Calu3 (cell line): ENCODE measurements at places on chromosomes 5 and 9. TPM values are rescaled to one million over a fixed set of nuclear protein-coding genes. Genes with fewer than 3 reads are reported as not detected.

DNA sequence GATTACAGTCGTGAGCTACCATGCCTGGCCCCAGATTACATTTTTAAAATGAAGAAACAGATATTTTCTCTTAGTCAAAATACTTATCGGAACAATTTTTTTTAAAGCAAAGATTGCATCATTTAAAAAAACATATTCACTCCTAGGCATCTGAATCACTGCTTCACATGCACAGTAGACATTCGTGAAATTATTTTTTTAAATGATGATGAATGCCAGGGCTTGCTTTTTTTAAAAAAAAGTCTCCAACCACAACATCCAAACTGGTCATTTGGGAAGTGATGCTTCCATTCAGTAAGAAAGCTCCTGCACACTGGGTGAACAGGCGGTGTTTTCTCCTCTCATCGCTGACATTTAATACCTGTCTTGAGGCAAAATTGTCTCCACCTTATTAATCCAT, 223.0 kb upstream of the DMRT1 start:
- no peak overlapping the region for H3K4me3 ChIP-seq
- H3K27ac ChIP-seq: no peak overlapping the region
- no peak for DNase-seq
- no peaks in the 10 kb centered on the region for H3K27me3 ChIP-seq

DNA sequence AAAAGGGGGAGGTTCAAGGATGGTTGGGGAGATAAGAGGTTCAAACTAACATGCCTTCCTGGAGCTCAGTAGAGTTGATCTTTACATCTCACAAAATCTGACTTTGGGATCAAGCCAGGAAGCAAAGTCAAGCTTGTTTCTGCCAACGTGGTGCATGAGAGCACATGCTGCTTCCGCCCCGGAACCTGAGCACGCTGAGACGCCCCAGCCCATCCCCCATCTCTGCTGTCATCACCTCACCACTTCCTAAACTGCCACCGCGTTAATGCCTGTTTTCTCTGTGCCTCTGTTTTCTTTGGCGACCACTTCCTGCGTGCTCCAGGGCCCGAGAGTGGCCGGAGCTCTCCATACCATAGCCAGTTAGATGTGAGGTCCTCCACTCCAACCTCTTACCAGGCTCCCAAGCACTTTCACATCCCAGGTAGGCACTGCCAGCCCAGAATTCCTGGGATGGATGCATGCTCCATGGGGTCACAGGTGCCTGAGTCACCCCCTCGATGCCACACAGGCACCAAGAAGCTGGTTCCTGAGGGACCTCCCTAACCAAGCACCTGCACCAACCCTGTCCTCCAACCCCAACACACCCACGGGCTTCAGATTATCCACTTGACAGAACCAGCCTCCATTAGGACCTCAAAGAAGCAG, 31.2 kb upstream of the AFAP1L1 start:
- DNase-seq: no peak
- no peak overlapping the region for H3K4me3 ChIP-seq
- peaks cover 35% of the 10 kb centered on the region for H3K36me3 ChIP-seq
- no peaks in the 10 kb centered on the region for H3K4me1 ChIP-seq

DNA sequence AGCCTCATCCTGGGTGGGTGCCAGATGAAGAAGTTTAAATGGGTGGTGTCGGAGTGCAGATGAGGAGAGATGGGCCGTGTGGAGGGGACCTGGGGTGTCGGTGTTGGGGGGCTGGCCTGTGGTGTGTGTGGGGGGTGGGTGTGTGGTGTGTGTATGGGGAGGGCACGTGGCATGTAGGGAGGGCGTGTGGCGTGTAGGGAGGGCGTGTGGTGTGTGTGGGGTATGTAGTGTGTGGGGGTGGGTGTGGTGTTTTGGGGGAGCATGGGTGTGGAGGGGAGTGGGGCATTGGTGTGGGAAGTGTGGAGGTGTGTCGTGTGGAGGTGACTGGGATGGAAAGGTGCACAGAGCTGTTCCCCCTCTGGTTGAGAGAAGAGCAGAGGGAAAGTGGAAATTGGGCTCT, 34.5 kb downstream of the SLC46A2 start:
- peaks cover 5% of the 10 kb centered on the region for H3K36me3 ChIP-seq
- no peak for DNase-seq
- no peak overlapping the region for H3K4me3 ChIP-seq
- H3K4me1 ChIP-seq: no peaks in the 10 kb centered on the region
- H3K27ac ChIP-seq: no peak overlapping the region
- no peaks in the 10 kb centered on the region for H3K27me3 ChIP-seq

DNA sequence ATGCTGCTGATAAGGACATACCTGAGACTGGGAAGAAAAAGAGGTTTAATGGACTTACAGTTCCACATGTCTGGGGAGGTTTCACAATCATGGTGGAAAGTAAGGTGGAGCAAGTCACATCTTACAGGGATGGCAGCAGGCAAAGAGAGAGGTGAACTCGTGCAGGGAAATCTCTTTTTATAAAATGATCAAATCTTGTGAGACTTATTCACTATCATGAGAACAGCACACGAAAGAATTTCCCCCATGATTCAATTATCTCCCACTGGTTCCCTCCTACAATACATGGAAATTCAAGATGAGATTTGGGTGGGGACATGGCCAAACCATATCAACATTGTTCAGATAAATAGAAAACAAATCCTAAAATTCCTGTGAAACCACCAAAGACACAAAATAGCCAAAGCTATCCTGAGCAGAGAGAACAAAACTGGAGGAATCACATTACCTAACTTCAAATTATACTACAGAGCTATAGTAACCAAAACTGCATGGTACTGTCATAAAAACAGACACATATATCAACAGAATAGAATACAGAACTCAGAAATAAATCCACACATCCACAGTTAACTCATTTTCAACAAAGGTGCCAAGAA, 230.5 kb upstream of the TRIM32 start:
- H3K36me3 ChIP-seq: no peaks in the 10 kb centered on the region
- no peak for DNase-seq
- H3K4me3 ChIP-seq: no peak overlapping the region
- H3K4me1 ChIP-seq: no peaks in the 10 kb centered on the region
- H3K27ac ChIP-seq: no peak overlapping the region
- no peaks in the 10 kb centered on the region for H3K27me3 ChIP-seq

- H3K27ac ChIP-seq: peak within 1 kb of the TSS; percentile 58
- H3K27me3 ChIP-seq: no peaks in the 10 kb centered on the region
- peaks cover 39% of the 10 kb centered on the region for H3K36me3 ChIP-seq
- H3K4me1 ChIP-seq: peaks cover 74% of the 10 kb centered on the region
- DNase-seq: peak; percentile 49
These were observed at the start of gene SYNPO for GRCh38 chr5:150640311-150641005. Gene SYNPO, plus strand, starts transcription at chr5:150640660. Its CDS starts 7,616 bp downstream, at chr5:150648276.

DNA sequence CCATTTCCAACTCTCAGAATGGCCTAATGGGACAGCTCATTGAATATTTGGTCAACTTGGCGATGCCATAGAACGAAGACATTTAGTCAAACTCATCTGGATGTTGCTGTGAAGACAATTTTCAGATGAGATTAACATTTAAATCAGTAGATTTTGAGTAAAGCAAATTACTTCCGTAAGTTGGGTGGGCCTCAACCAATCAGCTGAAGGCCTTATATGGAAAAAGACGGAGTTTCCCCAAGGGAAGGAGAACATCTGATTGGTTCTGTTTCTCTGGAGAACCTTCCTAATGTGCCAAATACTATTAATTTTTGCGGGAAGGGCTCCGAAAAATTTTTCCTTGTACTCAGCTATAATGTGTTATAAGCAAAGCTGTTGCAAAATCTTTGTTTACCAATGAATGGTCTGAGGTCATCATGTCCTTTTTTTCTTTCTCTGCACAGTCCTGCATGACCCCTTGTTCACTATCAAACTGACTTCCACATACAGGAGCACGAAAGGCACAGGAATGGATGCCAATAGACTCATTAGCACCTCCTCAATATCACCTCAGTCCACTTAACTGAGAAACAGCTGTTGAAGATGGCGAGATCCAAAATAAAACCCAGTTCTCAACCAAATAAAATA, 27.8 kb downstream of the CRHBP start:
- H3K27ac ChIP-seq: no peak overlapping the region
- no peaks in the 10 kb centered on the region for H3K27me3 ChIP-seq
- H3K4me3 ChIP-seq: no peak overlapping the region
- no peaks in the 10 kb centered on the region for H3K36me3 ChIP-seq

Gene PCDHB13
- total RNA-seq: 0.86 and 1.1 TPM in 2 replicates

Gene NIPAL4
- total RNA-seq: 2.7 and 3.2 TPM in 2 replicates

Gene STOML2
- total RNA-seq: 97.3 and 103 TPM in 2 replicates

Gene PDLIM4
- 15.4 and 20.8 TPM in 2 replicates for total RNA-seq

Gene IRX2
- not detected in 2 replicates for total RNA-seq

Gene RC3H2
- 44.0 and 45.5 TPM in 2 replicates for total RNA-seq

Gene DOK3
- 14.5 and 15.7 TPM in 2 replicates for total RNA-seq

- no peaks in the 10 kb centered on the region for H3K36me3 ChIP-seq
- H3K27me3 ChIP-seq: peaks cover 36% of the 10 kb centered on the region
- no peaks in the 10 kb centered on the region for H3K4me1 ChIP-seq
- no peak overlapping the region for H3K27ac ChIP-seq
- DNase-seq: no peak
These were observed 245.9 kb downstream of the SAXO1 start for GRCh38 chr9:18786911-18787650.

DNA sequence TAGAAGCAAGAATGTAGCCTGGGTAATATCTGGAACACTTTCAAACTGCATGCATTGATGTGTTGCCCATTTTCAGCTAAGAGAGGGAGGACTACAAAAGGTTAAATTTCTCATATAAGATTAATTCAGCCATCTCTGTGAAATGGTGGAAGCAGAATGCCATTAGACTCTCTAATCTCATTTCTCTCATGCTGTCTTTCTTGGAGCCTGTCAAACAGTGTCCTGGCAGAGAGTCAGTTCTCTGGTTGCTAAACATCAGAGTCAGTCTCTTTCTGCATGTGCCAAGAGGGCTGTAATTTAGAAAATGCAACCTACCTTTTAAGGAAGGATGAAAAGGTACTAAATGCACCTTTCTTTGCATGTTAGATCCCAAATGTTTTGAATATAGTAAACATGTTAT, 910 bp upstream of the GARNL3 start:
- H3K36me3 ChIP-seq: no peaks in the 10 kb centered on the region
- no peaks in the 10 kb centered on the region for H3K4me1 ChIP-seq
- no peak overlapping the region for H3K27ac ChIP-seq
- DNase-seq: no peak
- no peaks in the 10 kb centered on the region for H3K27me3 ChIP-seq
- no peak overlapping the region for H3K4me3 ChIP-seq

GRCh38 chr5:42985129-42986037, 54.7 kb downstream of the ANXA2R start:
- no peaks in the 10 kb centered on the region for H3K27me3 ChIP-seq
- peaks cover 75% of the 10 kb centered on the region for H3K36me3 ChIP-seq
- peak overlapping the region; percentile 95 for H3K4me3 ChIP-seq
- peaks cover 63% of the 10 kb centered on the region for H3K4me1 ChIP-seq
- H3K27ac ChIP-seq: peak overlapping the region; percentile 99

DNA sequence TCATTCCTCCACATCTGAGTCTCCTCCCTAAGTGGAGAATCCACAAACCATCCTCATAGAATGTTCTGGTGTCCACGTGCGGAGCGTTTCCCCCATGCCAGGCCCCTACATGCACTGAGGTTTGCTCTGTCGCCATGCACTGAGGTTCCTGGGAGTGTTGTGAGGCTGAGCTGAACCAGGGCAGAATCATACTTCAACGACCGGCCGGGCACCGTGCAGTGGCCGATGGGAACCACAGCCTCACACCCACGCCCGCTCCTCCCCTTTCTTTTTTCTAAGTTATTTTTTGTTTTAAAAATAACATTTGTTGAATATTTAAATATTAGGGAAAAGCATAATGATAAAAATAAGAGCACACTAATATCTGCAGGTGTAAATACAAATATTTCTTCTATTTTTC, 260.4 kb upstream of the IRX4 start:
- no peaks in the 10 kb centered on the region for H3K4me1 ChIP-seq
- H3K27ac ChIP-seq: no peak overlapping the region
- no peaks in the 10 kb centered on the region for H3K27me3 ChIP-seq
- no peak for DNase-seq
- no peak overlapping the region for H3K4me3 ChIP-seq

GRCh38 chr5:115774684-115775083, 41.8 kb downstream of the CDO1 start:
- no peak for DNase-seq
- no peak overlapping the region for H3K4me3 ChIP-seq
- no peak overlapping the region for H3K27ac ChIP-seq
- no peaks in the 10 kb centered on the region for H3K36me3 ChIP-seq
- peaks cover 22% of the 10 kb centered on the region for H3K27me3 ChIP-seq

Gene NRARP
- 32.6 and 32.9 TPM in 2 replicates for total RNA-seq

Gene IRGM
- total RNA-seq: not detected in 2 replicates

GRCh38 chr9:94097788-94098414, 13.6 kb downstream of the PTPDC1 start:
- H3K4me1 ChIP-seq: no peaks in the 10 kb centered on the region
- H3K4me3 ChIP-seq: no peak overlapping the region
- no peaks in the 10 kb centered on the region for H3K27me3 ChIP-seq
- H3K27ac ChIP-seq: no peak overlapping the region
- no peak for DNase-seq

GRCh38 chr5:80592105-80592504, 22.0 kb upstream of the ANKRD34B start:
- H3K4me3 ChIP-seq: no peak overlapping the region
- no peaks in the 10 kb centered on the region for H3K36me3 ChIP-seq

DNA sequence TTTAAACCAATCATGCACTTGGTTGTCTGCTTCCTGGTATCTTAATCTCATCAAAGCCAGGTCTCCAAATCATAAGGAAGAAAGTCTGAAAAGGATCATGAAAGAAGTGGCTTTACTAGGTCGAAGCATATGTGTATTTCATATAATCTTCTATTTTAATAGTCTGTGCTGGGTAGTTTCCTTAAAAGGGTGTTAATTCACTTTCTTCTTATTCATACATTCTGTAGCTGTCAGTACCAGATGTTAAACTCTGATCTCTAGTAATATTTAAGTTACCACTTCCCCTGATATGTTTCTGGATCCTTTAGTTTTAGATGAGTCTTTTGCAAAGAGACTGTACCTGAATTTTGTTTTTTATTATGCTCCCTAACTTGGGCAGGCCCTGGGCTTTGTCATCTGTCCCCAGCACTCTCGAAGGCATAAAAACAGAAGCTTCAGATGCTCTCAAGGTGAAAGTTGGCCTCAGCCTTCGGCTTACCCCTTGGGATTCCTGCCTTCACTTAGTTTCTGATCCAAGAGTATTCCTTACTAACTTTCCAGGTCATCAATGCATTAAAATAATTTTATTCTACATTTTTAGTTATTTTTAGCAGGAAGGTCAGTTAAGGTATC, 15.0 kb upstream of the LNPEP start:
- no peak for DNase-seq
- no peak overlapping the region for H3K4me3 ChIP-seq
- no peaks in the 10 kb centered on the region for H3K27me3 ChIP-seq
- no peak overlapping the region for H3K27ac ChIP-seq
- no peaks in the 10 kb centered on the region for H3K36me3 ChIP-seq

GRCh38 chr9:71743882-71744281, 24.4 kb downstream of the CEMIP2 start:
- no peak overlapping the region for H3K27ac ChIP-seq
- DNase-seq: no peak
- H3K4me1 ChIP-seq: peaks cover 45% of the 10 kb centered on the region
- H3K27me3 ChIP-seq: no peaks in the 10 kb centered on the region
